ENCODE measurements at places on chromosomes 1 and 21.
A peak's percentile ranks its signal among the peaks of the same experiment; 100 is the strongest.

DNA sequence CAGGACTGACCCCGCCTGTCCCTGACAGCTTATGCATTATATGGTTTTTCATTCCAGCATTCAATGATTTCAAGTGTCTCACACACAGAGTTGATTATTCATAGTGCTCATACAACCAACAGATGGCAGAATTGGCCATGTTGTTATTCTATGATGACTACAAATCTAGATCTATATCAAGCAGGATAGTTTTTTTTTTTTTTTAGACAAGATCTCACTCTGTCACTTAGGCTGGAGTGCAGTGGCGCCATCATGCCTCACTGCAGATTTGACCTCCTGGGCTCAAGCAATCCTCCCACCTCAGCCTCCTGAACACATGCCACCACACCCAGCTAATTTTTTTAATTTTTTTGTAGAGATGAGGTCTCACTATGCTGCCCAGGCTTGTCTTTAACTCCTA is 40.1 kb upstream of the LRRC8D start:
- DNase-seq: peak; percentile 64

- no peak for DNase-seq
Observed at GRCh38 chr1:210648588-210649269, 320.0 kb downstream of the HHAT start.

- DNase-seq: peak; percentile 20
Observed at GRCh38 chr21:41196993-41197392, 29.0 kb downstream of the BACE2 start.

- DNase-seq: no peak
Observed at GRCh38 chr1:185573677-185574076, 160.5 kb upstream of the HMCN1 start.

DNA sequence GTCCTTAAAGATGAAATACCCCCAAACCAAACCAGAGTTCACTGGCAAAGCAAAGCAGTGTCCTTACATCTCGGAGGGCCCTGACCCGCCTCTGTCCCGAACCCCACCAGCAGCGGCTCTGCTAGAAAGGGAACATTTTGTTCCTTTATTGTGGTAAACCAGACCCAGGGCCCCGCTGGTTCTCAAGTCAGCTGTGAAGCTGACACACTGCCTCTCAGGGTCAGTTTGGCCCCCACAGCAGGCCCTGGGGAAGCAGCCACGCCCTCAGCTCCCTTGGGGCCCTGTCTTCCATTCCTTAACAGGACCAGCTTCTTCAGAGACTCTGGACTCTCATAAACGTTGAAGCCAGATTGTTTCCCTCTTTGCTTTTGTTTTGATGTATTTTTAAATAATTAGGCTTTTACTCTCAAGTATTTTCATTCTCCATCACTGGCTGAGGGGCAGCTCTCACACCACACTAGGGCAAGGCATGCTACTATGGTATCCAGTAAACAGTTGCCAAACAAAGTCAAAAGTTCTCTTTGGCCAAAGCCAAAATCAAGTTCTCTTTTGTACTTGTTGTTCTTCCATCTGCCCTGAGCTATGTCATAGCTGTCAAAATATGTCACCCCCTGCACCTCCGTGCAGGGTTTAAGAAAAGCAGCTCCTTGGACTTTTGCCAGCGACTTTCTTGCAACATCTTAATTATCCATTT is 61.1 kb upstream of the ANGPTL1 start:
- DNase-seq: peak; percentile 61

- DNase-seq: no peak
Observed at GRCh38 chr1:75035536-75035935, 98.7 kb upstream of the LHX8 start.

DNA sequence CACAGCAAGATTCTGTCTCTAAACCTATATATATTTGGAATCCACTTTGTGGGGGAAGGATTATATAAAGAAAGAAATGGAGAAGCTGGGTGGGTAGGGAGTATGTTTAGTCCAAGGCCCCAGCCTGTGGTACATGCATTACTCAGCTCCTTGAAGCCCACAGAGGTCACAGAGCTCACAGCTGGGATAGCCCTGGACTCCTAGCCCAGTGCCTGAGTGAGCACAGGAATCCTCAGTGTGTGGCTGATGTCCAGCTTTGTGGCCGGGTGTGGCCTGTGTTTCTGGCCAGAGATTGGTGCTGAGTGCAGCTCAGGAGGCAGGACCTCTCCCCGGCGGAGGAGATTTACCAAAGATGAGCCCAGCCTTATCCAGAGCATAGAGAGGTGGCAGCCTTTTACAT is 7.6 kb downstream of the CAPN9 start:
- peak; percentile 69 for DNase-seq

GRCh38 chr1:205319081-205320018 is 2.2 kb downstream of the NUAK2 start:
- DNase-seq: peak; percentile 68

- DNase-seq: no peak
Observed at GRCh38 chr1:15961492-15961891, 14.4 kb downstream of the ZBTB17 start.

GRCh38 chr21:44730951-44731579 is 19.7 kb upstream of the TSPEAR start:
- DNase-seq: no peak

DNA sequence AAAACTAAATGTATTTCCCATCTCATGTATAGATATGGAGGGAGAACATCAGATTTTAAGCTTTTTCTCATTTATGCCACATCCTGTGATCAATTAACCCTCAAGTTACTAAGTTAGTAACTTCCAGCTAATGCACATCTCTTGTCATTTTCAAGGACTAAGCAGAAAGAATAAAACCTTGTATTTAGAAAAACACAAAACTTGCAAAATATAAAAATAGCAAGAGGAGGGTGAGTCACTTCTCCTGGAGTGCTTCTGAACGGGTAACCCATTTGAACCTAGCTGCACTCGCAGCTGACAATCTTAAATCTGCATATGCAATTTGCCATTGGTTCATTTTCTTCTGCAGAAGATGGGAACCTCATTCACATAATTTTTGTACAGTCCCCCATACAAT is 500.5 kb downstream of the SETD4 start:
- DNase-seq: peak; percentile 60

GRCh38 chr1:1246577-1247340 is at the start of gene C1QTNF12:
C1QTNF12 (minus strand) TSS chr1:1246722; CDS start chr1:1246690, 32 bp downstream.
- no peak for DNase-seq

GRCh38 chr1:207996636-207997035 is 85.7 kb upstream of the CD34 start:
- DNase-seq: no peak

DNA sequence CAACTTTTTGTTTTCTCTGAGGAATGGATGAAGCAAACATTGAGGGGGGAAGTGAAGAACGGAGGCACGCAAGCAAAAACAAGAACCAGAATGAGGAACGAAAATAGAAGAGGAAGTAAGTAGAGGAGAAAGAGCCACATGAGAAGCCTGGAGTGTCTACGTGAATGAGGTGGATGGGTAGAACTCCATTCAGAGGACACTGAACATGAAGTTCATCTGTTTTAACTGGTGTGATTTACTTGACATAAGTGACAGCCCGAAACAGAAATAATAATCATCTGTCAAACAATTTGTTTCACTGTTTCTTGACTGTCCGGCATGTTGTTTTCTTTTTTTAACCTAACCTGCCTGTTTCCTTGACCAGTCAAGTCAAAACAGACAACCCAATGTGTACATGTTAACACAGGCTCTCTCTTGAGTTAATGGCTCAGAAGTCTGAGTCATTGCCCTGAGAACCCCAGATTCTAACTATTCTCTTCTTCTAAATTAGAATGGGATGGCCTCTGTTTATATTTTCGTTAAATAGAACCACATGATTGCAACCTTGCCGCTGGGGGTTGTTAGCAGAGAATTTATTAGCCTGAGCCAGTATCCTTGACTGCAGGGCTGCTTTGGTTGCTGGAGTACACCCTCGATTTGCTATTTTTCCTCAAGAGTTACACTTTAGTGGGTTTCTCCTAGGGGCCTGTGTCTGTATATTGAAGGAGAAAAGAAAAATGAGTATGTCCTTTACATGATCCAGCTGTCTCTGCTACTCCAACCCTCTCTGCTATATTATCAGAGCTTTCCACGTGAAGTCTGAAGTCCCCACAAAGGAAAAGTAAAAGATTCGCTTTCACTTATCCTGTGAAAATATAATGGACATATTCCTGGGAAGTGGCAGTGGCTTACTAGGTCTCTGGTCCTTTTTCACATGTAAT is 151.7 kb downstream of the ZC3H11B start:
- DNase-seq: peak; percentile 67

DNA sequence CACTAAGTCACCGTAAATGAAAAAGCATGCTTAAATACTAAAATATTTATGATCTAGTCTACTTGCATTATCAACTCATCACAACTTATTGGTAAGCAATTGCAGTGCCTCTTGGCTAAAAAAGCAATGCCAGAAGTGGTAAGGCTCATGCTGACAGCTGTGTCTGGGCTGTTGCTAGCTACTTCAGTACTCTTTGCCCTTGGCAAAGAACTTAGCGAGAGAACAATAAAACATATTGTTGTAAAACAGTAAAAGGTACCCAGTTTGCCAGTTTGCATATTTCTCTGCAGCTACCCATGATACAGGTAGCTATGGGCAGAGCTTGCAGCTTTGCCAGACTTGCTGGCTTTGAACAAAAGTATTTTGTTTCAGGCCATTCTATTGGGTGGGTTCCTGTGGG is 73.1 kb downstream of the ATP6V1G3 start:
- no peak for DNase-seq

- no peak for DNase-seq
Observed at GRCh38 chr1:15430787-15431570, 7.3 kb upstream of the CTRC start.

DNA sequence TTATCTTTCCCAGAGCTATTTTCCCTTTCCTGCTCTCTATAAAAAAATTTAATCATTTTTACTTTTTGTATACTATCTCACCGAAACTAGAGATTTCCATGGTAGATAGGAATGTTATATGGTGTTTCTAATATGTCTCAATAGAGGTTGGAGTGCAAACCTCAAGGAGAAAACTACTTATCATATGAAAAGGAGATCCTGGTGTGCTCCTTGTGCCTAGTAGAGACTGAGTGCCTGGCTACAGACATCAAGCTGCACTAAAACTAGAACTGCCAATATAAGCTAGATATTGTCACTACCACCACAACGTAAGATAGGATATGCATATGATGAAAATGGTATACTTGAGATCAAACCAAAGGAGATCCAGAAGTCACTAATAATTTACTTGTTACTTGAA is 67.0 kb downstream of the RGS18 start:
- no peak for DNase-seq

GRCh38 chr1:19088717-19089442 is 121.2 kb downstream of the UBR4 start:
- no peak for DNase-seq

- no peak for DNase-seq
Observed at GRCh38 chr1:225573216-225573615, 79.7 kb downstream of the ENAH start.

DNA sequence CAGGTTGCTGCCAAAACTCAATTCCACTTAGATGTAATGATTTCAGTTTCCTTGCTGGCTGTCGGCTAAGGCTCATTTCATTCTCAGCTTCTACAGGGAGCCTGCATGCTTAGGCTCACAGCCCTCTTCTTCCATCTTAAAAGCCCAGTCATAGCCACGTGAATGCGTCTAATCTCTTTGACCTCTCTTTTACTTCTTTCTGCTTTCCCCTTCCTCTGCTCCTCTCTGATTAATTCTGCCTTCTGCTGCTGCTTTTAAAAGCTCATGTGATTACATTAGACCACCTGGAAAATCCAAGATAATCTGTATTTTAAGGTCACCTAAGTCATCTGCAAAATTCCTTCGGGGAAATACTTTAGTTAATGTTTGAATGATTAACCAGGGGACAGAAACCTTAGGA is 812.8 kb upstream of the BRINP3 start:
- no peak for DNase-seq

DNA sequence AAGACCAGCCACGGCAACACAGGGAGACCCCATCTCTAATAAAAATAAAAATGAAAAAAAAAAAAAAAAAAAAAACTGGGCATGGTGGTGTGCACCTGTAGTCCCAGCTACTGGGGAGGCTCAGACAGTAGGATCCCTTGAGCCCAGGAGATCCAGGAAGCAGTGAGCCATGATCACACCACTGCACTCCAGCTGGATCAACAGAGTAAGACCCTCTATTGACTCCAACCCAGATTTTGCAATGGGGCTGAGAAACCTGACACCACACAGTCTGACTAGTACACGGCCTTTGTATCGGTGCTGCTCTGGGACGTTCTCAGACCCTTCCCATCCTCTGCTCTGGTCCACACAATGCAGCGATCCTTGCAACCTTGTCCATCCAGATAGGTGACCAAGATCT is 31.8 kb downstream of the SPATA21 start:
- DNase-seq: no peak

DNA sequence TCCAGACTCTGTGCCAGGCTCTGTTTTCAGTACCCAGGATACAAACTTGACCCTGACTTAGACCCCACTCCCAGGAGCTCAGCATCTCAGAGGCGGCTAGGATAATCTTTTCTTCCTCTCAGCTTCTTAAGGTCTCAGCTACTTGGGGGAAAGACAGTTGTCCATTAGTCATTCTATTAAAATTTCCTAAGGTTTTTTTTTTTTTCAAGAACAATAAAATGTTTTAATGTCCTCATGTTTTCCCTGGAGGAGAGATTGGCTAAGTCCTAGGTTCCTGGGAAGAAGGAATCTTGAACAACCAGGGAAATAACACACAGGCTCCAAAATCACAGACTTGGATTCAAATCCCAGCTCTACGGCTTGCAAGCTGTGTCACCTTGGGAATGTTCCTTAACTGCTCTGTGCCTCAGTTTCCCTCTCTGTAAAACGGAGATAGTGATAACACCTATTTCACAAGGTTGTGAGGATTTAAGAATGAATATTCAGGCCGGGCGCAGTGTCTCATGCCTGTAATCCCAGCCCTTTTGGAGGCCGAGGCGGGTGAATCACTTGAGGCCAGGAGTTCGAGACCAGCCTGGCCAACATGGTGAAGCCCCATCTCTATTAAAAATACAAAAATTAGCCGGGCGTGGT is 33.0 kb downstream of the CDK18 start:
- peak; percentile 11 for DNase-seq

- peak; percentile 80 for DNase-seq
Observed at GRCh38 chr1:26799479-26800142, 11.9 kb downstream of the PIGV start.

GRCh38 chr1:247552231-247552630 is 3.3 kb downstream of the GCSAML start:
- no peak for DNase-seq

- DNase-seq: no peak
Observed at GRCh38 chr1:90717356-90717664, 208 bp upstream of the BARHL2 start.

DNA sequence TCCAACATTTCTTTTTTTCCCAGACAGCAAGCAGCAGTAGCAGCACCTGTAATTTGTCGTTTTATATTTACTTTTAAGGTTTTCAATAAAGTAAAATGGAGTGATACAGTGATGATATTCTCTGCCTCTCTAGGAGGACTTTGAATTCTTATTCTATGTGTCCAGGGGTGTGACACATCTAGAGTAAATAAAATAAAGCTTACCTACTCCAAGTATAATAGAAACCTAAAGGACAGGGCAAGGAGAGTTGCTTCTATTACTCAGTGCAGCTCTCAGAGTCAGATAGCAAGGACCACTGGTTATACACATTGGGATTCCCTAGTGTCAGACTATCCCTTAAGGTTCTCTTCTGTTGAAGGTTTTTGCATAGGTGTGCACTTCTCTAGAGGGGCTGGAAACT is 95.9 kb downstream of the LMO4 start:
- DNase-seq: no peak

- peak; percentile 25 for DNase-seq
Observed at GRCh38 chr21:33230545-33231324, 997 bp downstream of the IFNAR2 start.

Data from fibroblast of upper back skin (primary cell).